ENCODE measurements at places on chromosomes 1 and 21. TPM values are rescaled to one million over a fixed set of nuclear protein-coding genes. Genes with fewer than 3 reads are reported as not detected.
A peak's percentile ranks its signal among the peaks of the same experiment; 100 is the strongest.

The SPRR2B gene
- not detected for total RNA-seq

The AMY2A gene
- total RNA-seq: not detected

The CYP4A22 gene
- not detected for total RNA-seq

The HEYL gene
- total RNA-seq: 0.25 TPM

- no peak overlapping the region for H3K27ac ChIP-seq
- H3K27me3 ChIP-seq: no peaks in the 10 kb centered on the region
- no peak overlapping the region for H3K4me3 ChIP-seq
- H3K4me1 ChIP-seq: no peaks in the 10 kb centered on the region
- no peak for DNase-seq
Observed at GRCh38 chr1:162571696-162572095, 10.2 kb downstream of the UAP1 start.

DNA sequence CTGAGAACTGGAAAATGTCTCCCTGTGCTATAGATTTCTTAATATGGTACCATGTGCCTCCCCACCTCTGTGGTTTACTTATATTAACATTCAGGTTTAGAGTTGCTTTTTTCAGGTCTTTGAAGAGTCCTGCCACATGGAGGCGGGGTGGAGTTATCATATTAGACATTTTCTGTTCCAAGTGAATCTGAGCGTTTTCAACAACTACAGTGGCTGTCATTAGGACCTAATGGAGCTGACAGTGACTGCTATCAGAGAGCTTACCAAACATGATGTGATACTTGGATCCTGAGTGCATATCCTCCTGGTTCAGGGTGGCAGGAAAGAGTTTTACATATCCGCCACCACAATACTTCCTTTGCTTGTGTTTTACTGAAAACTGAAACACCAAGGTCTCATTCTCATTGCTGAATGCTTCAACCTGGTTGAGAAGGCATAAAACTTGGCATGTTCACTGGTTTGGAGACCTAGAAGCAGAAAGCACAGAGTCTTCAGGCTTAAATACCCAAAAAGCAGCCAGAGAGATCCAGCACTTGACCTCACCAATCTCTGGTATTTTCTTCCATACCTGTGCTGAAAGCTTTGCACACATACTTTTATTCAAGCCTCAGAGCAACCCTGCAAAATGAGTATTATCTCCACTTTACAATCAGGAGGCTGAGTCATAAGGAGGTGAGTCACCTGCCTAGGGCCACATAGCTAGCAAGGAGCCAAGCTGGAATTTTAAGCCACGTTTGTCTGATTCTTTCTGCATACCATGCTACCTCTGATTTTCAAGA is 47.4 kb upstream of the OSBPL9 start:
- no peaks in the 10 kb centered on the region for H3K36me3 ChIP-seq
- peak overlapping the region; percentile 55 for H3K27ac ChIP-seq
- H3K27me3 ChIP-seq: no peaks in the 10 kb centered on the region
- DNase-seq: peak; percentile 6
- H3K4me1 ChIP-seq: peaks cover 25% of the 10 kb centered on the region
- H3K4me3 ChIP-seq: peak overlapping the region; percentile 68

DNA sequence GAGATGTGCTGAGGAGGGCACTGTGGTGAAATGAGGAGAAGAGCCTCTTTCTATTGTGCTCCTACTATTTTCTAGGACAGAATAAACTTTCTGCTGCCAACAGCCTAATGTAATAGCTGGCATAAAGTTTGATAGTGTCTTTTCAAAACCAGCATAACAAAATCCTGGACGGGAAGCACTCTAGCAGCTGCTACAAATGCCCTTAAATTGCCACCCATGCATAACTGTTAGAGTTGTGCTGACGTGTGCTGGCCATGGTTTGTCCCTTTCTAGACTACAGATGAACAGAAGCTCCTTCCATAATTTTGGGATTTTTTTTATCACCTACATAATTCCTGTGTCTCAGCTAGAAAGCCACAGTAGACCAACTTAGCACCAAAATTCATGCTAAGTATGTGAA is 88.5 kb upstream of the DEPDC1 start:
- no peaks in the 10 kb centered on the region for H3K36me3 ChIP-seq
- no peaks in the 10 kb centered on the region for H3K27me3 ChIP-seq
- no peak overlapping the region for H3K4me3 ChIP-seq
- H3K27ac ChIP-seq: no peak overlapping the region

DNA sequence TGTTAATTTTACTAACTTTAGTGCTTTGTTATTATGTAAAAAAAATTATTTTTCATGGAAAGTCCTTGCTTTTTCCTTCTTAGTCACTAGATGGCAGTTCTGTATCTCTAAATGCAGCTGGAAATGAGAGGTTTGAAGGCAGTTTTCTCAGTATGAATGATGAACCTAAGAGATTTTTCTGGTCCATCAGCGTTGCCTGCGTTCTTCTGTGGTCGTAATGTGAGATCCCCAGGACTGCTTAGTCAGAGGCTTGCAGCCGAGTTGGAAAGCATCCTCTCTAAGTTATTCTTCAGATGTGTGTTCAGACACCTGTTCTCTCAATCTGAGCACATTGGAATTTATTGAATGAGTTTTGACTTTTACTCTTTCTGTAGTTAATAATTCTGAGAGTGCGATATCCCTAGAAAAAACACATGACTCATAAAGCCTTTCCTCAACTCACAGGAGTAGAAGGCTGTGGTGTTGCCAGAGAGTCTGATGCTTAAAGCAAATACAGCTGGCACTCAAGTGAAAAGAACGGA is 99.3 kb downstream of the FMN2 start:
- H3K4me1 ChIP-seq: no peaks in the 10 kb centered on the region
- no peaks in the 10 kb centered on the region for H3K36me3 ChIP-seq
- H3K27ac ChIP-seq: no peak overlapping the region

DNA sequence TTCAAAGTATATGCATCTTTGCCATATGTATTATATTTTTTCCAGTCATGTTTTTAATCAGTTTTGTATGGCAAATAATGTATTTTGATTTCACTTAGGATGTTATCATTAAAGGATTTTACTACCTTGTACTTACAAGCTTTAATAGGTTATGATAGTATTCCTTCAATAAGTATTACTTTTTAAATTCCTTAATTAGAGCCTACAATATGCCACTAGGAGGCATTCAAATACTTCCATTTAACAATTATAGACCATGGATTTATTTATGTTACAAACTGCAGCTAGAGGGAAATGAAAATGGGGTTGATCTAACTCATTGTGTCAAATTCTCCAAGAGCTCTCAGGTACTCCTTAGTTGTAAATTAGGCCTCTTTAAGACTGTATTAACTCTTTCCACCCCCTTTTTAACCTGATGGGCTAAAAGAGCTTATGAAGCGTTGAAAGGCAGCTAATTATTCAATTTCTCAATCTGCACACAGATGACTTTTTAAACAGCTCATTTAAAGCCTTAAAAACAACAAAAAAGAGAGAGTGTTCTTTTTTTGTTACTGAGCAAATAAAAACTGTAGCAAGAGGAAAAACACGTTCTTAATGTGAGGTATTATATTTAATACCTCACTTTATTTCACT is 156.2 kb downstream of the DENND1B start:
- peak; percentile 5 for DNase-seq
- no peak overlapping the region for H3K27ac ChIP-seq
- no peaks in the 10 kb centered on the region for H3K4me1 ChIP-seq
- peaks cover 12% of the 10 kb centered on the region for H3K36me3 ChIP-seq

GRCh38 chr1:13921190-13921589 is 221.2 kb downstream of the PRDM2 start:
- H3K27ac ChIP-seq: no peak overlapping the region
- peaks cover 2% of the 10 kb centered on the region for H3K27me3 ChIP-seq
- no peak overlapping the region for H3K4me3 ChIP-seq
- no peaks in the 10 kb centered on the region for H3K4me1 ChIP-seq
- DNase-seq: no peak

- H3K4me3 ChIP-seq: no peak overlapping the region
- no peak overlapping the region for H3K27ac ChIP-seq
- DNase-seq: no peak
- no peaks in the 10 kb centered on the region for H3K4me1 ChIP-seq
- peaks cover 58% of the 10 kb centered on the region for H3K36me3 ChIP-seq
Observed at GRCh38 chr1:43382027-43382779, 7.4 kb downstream of the MED8 start.

GRCh38 chr1:93598861-93599439 is 82.7 kb downstream of the BCAR3 start:
- no peak for DNase-seq
- no peaks in the 10 kb centered on the region for H3K36me3 ChIP-seq
- H3K4me1 ChIP-seq: no peaks in the 10 kb centered on the region
- H3K27ac ChIP-seq: no peak overlapping the region

GRCh38 chr21:36241717-36242116 is 78.3 kb upstream of the MORC3 start:
- H3K27ac ChIP-seq: no peak overlapping the region
- H3K4me1 ChIP-seq: no peaks in the 10 kb centered on the region
- DNase-seq: no peak

- no peak for DNase-seq
- H3K36me3 ChIP-seq: peaks cover 32% of the 10 kb centered on the region
- H3K4me1 ChIP-seq: no peaks in the 10 kb centered on the region
- H3K27ac ChIP-seq: no peak overlapping the region
- H3K27me3 ChIP-seq: no peaks in the 10 kb centered on the region
- H3K4me3 ChIP-seq: no peak overlapping the region
Observed at GRCh38 chr1:7988576-7988975, 27.1 kb downstream of the PARK7 start.

DNA sequence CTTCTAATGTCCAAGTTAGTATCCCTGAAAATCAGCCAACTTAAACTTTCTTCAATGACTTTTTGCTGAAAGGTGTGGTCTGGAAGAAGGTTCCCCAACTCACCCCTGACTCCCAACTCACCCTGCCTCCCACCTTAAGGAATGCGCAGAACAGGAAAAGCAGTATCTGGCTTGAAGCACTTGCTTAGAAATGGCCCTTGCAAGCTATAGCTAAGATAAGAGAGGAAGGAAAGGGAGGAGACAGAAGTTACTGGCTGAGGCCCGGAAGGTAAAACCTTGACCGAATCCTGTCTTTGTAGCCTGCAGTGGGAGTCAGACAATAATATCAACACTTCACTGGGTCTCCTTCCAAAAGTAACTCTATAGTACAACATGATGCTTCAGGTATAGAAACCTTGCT is 2.9 kb downstream of the CYYR1 start:
- no peaks in the 10 kb centered on the region for H3K4me1 ChIP-seq
- DNase-seq: no peak
- H3K27me3 ChIP-seq: no peaks in the 10 kb centered on the region

GRCh38 chr1:216805953-216806352 is 82.7 kb upstream of the ESRRG start:
- no peaks in the 10 kb centered on the region for H3K36me3 ChIP-seq
- no peaks in the 10 kb centered on the region for H3K4me1 ChIP-seq
- DNase-seq: no peak
- H3K27me3 ChIP-seq: no peaks in the 10 kb centered on the region
- no peak overlapping the region for H3K4me3 ChIP-seq

DNA sequence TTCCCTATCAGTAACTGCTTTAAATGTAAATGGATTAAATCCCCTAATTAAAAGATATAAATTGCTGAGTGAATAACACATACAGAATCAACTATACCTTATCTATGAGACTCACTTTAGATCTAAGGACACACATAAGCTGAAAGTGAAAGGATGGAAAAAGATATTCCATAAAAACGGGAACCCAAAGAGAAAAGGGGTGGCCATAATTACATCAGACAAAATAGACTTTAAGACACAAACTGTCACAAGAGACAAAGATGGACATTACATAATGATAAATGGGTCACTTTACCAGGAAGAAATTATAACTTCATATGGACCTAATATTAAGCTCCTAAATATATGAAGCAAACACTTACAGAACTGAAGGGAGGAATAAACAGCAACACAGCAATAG is 59.2 kb downstream of the SLC25A24 start:
- no peaks in the 10 kb centered on the region for H3K4me1 ChIP-seq
- peaks cover 43% of the 10 kb centered on the region for H3K36me3 ChIP-seq
- H3K27ac ChIP-seq: no peak overlapping the region
- no peak for DNase-seq
- H3K4me3 ChIP-seq: no peak overlapping the region

- H3K27ac ChIP-seq: no peak overlapping the region
- no peak overlapping the region for H3K4me3 ChIP-seq
- H3K27me3 ChIP-seq: no peaks in the 10 kb centered on the region
- H3K36me3 ChIP-seq: no peaks in the 10 kb centered on the region
Observed at GRCh38 chr1:14238472-14239307, 359.8 kb upstream of the KAZN start.

DNA sequence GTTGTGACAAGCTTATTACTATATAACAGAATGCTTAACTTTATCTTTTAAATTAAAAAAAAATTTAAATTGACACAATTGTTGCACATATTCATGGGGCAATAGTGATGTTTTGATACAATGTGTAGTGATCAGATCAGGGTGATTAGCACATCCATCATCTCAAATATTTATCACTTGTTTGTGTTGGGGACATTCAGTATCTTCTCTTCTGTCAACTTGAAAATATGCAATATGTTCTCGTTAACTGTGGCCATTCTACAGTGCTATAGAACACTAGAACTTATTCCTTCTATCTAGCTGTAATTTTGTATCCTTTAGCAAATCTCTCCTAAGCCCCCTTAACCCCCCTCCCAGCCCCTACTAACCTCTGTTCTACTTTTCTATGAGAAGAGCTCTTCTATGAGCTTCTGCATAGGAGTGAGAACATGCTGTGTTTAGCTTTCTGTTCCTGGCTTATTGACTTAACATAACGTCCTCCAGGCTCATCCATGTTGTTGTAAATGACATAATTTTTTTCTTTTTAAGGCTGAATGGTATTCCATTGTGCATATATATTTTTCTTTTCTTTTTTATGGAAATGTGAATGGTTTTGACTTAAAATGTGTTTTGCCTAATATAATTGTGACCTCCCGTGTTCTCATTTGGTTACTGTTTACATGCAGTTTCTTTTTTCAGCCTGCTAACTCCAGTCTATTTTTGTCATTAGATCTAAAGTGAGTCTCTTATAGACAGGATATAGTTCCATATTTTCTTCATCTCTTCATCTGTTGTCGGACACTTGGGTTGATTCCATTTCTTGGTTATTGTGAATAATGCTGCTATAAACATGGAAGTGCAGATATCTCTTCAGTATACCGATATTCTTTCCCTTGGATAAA is 23.8 kb downstream of the CEP350 start:
- no peak for DNase-seq
- H3K27me3 ChIP-seq: no peaks in the 10 kb centered on the region
- H3K27ac ChIP-seq: no peak overlapping the region
- H3K36me3 ChIP-seq: no peaks in the 10 kb centered on the region
- peaks cover 4% of the 10 kb centered on the region for H3K4me1 ChIP-seq

DNA sequence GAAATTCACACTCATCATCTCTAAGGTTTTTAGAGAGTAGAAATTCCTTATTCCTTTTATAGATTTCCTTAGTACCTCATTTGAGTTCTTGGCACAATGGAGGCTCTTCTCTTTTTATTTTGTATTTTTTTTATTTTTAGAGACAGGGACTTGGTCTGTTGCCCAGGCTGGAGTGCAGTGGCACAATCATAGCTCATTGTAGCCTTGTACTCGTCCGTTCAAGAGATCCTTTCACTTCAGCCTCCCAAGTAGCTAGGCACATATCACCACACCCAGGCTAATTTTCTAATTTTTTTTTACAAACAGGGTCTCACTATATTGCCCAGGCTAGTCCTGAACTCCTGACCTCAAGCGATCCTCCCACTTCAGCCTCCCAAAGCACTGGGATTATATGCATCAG is 29.6 kb downstream of the RGL1 start:
- no peak overlapping the region for H3K27ac ChIP-seq
- H3K27me3 ChIP-seq: no peaks in the 10 kb centered on the region
- H3K4me3 ChIP-seq: no peak overlapping the region
- DNase-seq: no peak

GRCh38 chr1:184472136-184472535 is 85.3 kb downstream of the C1orf21 start:
- no peaks in the 10 kb centered on the region for H3K36me3 ChIP-seq
- peaks cover 10% of the 10 kb centered on the region for H3K27me3 ChIP-seq
- no peak overlapping the region for H3K4me3 ChIP-seq
- no peak overlapping the region for H3K27ac ChIP-seq
